ENCODE measurements at places on chromosomes 13 and 19.
A peak's percentile ranks its signal among the peaks of the same experiment; 100 is the strongest.

DNA sequence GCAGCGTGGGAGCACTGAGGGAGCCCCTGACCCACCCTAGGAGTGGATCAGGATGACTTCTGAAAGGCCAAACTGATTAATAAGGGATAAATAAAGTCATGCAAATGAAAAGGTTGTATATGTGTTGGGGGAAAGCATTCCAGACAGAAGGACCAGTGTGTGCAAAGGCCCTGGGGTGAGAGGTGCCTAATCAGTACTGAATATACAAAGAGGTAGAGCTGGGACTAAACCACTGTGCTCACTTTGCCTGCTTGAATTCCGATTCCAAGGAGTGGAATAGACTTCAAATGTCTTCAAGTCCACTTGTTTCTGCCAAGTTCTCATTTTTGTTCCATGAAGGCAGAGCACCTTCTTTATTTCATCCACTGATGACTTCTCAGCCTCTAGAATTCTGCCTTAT is 32.6 kb upstream of the ADGRE1 start:
- DNase-seq = no peak

- no peak for DNase-seq
Observed at GRCh38 chr19:31255174-31255799, 93.9 kb downstream of the TSHZ3 start.

DNA sequence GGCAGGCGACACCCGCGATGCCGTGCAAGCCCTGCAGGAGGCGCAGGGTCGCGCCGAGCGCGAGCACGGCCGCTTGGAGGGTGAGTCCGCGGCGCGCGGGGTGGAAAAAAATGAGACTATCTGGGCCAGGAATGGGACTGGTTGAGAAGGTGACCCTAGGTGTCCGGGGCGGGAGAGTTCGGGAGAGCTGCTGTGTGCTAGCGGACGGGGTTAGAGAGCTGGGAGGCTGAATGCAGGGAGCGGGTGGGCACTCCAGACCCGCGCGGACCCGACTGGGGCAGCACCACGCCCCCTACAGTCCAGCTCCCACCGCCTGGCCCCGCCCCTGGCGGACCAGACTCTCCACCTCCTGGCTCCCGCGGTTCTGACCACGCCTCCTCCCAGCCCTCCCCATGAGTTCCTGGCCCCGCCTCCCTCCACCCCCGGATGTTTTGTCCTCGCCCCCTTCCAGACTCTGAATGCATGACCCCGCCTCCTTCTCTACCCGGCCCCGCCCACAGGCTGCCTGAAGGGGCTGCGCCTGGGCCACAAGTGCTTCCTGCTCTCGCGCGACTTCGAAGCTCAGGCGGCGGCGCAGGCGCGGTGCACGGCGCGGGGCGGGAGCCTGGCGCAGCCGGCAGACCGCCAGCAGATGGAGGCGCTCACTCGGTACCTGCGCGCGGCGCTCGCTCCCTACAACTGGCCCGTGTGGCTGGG is 1.5 kb downstream of the CLEC11A start:
- peak; percentile 100 for DNase-seq

DNA sequence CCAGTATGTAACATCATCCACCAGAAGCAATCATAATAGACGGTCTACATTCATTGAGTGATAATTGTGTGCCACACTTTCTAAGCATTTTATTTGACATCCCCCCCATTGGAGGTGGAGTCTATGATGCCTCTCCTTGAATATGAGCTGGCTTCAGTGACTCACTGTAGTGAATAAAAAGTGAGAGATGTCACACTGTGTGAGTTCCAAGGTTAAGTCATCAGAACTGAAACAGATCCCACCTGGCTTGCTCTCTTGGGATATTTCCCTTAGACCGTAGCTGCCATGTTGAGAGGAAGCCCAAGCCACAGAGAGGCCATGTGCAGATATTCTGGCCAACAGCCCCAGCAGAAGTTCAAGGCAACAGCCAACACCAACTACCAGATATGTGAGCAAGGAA is 12.6 kb downstream of the RTBDN start:
- DNase-seq = no peak

DNA sequence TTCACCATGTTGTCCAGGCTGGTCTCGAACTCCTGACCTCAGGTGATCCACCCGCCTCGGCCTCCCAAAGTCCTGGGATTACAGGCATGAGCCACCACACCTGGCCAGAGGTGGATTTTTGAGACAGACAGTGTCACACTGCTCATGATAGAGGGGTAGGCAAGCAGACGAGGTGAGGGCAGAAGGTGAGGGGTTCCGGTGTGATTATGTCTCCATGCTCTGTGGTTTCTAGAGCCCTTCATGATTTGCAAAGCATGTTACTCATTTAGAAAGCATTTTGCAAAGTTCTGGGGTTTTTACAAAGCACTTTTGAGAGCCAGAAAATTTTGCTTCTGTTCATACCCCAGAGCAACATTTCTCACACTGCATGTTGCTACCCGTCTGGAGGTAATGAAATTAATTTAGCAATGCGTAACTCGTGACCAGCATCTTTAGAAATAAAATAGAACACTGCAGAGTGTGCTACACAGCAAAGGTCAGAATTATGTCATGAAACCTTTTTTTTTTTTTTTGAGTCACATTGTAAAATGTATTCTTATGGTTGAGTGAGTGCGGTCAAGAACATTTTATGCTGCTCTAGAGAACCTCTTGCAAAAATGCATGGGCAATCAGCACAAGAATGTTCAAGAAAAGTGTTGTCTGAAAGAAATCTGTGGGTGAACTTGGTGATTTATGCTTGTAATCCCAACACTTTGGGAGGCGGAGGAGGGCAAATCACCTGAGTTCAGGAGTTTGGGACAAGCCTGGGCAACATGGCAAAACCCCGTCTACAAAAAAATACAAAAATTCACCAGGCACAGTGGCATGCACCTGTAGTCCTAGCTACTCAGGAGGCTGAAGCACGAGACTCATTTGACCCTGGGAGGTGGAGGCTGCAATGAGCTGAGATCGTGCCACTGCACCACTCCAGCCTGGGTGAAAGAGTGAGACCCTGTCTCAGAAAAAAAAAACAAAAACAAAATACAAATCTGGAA is 58.0 kb downstream of the MAP4K1 start:
- DNase-seq = no peak

- DNase-seq = no peak
Observed at GRCh38 chr13:53110181-53110580, 81.6 kb downstream of the OLFM4 start.

DNA sequence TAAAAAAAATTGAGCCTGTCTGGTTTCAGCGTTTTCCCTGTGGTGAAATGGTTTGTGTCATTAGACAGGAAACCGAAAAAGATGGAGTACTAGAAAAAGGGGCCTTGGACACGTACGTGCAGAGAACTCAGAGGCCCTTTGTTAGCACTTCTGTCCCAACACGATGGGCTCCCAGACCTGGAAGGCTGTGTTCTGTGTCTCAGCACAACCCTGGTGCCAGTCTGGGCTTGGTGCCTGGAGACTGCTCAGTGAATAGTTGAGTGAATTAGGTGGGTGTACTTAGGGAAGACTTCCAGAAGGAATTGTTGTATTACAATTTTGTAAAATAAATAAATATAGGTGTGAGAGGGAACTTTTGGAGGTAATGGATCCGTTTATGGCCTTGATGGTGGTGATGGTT is 8.7 kb downstream of the ZNF71 start:
- no peak for DNase-seq

DNA sequence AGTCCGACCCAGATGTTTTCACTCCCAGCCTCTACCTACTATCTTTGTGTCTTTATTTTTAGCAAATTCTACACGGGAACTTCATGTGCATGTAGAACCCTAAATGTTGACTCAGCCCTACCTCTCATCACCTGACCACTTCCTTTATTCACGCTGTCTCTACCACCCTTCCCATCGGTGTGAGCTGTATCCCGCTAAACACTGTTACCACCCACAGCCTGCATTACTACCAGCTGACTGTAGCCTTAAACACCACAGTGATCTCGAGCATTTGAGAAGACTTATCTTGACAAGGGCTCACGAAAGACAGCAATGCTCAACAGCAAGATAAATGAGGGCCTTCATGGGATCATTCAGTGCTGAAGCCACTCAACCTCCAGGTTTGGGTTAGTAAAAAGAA is 15.1 kb downstream of the NCR1 start:
- no peak for DNase-seq

GRCh38 chr13:78198821-78199220 is 280.2 kb upstream of the EDNRB start:
- DNase-seq = no peak

DNA sequence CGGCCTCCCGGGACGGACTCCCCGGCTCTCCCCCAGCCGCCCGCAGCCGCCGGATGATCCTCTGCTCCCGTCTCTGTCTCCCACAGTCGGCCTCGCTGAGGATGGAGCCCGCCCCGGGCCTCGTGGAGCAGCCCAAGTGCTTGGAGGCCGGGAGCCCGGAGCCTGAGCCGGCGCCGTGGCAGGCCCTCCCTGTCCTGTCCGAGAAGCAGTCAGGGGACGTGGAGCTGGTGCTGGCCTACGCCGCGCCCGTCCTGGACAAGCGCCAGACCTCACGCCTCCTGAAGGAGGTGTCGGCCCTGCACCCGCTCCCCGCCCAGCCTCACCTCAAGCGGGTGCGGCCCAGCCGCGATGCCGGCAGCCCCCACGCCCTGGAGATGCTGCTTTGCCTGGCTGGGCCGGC is 6.8 kb downstream of the ADAT3 start:
- DNase-seq = no peak

DNA sequence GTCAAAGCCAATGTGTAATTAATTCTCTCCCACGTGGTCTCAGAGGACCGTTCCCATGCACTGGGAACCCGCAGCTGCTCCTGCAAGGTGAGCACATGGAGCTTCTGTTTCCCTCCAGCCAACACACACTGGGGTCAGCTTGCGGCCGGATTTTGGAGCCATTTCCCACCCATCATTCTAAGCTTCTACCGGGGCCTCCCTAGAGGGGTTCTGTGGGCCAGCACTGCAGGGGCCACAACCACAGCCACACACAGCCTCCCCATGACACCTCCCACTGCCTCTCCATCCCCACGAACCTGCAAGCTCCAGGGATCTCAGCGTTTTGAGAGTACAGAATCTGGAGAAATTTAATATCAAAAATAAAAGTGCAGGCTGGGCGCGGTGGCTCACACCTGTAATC is 120.7 kb upstream of the SOX1 start:
- no peak for DNase-seq

DNA sequence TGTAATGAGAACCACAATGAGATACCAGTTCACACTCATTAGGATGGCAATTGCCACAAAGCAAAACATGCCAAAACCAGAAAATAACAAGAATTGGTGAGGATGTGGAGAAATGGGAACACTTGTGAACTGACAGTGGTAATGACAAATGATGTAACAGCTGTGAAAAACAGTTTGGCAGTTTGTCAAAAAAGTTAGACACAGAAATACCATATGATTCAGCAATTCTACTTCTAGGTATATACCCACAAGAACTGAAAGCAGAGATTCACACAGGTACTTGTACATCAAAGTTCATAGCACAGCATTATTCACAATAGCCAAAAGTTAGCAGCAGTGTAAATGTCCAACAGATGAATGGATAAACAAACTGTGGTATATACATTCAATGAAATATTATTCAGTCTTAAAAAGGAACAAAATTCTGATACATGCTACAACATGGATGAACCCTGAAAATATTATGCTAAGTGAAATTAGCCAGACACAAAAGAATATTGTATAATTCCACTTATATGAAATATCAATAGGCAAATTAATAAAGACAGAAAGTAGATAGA is 96.5 kb downstream of the UGGT2 start:
- DNase-seq = no peak

DNA sequence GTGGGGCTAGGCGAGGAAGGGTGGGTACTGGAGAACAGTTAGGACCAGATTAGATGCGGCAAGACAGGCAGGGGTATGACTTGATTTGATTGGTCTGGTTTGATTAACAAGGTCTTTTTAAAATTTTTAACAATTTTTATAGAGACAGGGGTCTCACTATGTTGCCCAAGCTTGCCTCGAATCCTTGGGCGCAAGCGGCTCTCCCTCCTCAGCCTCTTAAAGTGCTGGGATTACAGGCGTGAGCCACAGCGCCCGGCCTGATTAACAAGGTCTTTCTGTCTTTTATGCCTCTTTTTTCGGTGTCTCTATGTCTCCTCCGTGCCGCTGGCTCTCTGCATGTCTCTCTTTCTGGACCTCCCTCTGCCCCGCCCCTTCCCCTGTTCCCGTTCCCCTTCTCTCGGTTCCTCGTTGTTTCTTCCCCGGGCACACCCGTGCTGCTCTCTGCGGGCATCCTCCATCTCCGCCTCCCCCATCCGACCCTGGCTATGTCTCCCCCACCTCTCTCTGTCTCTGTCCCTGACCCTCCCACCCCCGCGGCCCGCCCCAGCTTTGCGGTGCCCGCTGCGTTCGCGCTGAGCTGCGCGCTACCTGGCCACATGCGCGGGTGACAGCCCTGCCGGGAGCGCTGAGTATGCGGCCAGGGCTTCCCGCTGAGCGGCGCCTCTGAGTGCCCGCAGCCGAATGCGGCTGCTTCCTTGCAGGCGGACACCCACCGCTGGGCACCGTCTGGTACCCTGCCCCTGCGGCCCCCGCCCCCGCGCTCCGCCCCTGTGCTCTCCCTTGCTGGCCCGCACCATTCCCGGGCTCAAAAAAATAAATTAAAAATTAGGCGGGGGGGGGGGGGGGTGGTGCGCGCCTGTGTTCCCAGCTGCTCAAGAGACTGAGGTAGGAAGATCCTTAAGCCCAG is 8.1 kb upstream of the SDHAF1 start:
- DNase-seq = no peak

DNA sequence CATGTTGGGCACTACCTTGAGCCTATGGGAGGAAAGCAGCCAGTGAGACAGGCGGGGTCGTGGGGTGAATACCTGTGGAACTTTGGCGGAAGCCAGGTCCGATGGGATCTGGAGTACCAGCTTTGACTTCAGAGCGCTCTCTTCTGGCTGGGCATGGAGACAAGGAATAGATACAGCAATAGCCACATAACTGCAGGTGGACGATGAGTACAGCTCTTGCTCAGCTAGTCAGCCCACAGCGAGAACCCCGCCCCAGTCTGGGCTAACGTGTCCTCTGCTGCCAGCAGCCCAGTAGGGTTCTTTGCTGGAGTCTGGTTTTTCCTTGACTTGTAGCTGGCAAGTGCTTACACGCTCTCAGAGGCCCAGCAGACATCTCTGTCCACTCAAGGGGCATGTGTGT is 83.4 kb downstream of the SIPA1L3 start:
- no peak for DNase-seq

DNA sequence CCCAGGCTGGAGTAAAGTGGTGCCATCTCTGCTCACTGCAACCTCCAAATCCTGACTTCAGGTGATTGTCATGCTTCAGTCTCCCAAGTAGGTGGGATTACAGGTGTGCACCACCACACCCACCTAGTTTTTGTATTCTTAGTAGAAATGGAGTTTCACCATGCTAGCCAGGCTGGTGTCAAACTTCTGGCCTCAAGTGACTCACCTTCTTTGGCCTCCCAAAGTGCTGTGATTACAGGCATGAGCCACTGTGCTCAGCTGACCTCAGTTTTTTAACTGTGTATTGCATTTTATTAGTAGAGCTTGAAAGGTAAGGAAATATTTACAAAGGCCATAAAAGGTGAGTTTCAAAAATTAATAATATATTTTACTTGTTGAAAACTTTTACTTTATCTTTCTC is 2.3 kb downstream of the ZNF726 start:
- DNase-seq = no peak

- DNase-seq = peak; percentile 95
Observed at GRCh38 chr19:1028062-1028926, 1.9 kb downstream of the CNN2 start.
